ENCODE measurements at places on chromosomes 11 and 22. TPM values are rescaled to one million over a fixed set of nuclear protein-coding genes. Genes with fewer than 3 reads are reported as not detected.

KCNQ1 gene
- total RNA-seq = 3.6 TPM

- H3K27ac ChIP-seq = no peak overlapping the region
- no peaks in the 10 kb centered on the region for H3K27me3 ChIP-seq
- no peak for DNase-seq
- H3K4me1 ChIP-seq = peaks cover 8% of the 10 kb centered on the region
- H3K4me3 ChIP-seq = no peak overlapping the region
Measured at GRCh38 chr11:123578778-123579481, 75.5 kb downstream of the SCN3B start.

USP28 gene
- 30.2 TPM for total RNA-seq

GRCh38 chr11:65856689-65857499 lies 1.1 kb downstream of the CFL1 start:
- H3K4me3 ChIP-seq = peak overlapping the region; percentile 85
- peak; percentile 84 for DNase-seq
- H3K36me3 ChIP-seq = no peaks in the 10 kb centered on the region
- peak overlapping the region; percentile 97 for H3K27ac ChIP-seq
- no peaks in the 10 kb centered on the region for H3K27me3 ChIP-seq

CARD18 gene
- not detected for total RNA-seq

TMPRSS5 gene
- 11.3 TPM for total RNA-seq

- H3K27ac ChIP-seq = peak overlapping the region; percentile 40
- H3K36me3 ChIP-seq = no peaks in the 10 kb centered on the region
- H3K4me1 ChIP-seq = no peaks in the 10 kb centered on the region
- peak; percentile 73 for DNase-seq
Measured at GRCh38 chr22:23402275-23403151, 177.6 kb downstream of the IGLL1 start.

IL17REL gene
- not detected for total RNA-seq

OR52N2 gene
- total RNA-seq = not detected

DDTL gene
- total RNA-seq = not detected

DNA sequence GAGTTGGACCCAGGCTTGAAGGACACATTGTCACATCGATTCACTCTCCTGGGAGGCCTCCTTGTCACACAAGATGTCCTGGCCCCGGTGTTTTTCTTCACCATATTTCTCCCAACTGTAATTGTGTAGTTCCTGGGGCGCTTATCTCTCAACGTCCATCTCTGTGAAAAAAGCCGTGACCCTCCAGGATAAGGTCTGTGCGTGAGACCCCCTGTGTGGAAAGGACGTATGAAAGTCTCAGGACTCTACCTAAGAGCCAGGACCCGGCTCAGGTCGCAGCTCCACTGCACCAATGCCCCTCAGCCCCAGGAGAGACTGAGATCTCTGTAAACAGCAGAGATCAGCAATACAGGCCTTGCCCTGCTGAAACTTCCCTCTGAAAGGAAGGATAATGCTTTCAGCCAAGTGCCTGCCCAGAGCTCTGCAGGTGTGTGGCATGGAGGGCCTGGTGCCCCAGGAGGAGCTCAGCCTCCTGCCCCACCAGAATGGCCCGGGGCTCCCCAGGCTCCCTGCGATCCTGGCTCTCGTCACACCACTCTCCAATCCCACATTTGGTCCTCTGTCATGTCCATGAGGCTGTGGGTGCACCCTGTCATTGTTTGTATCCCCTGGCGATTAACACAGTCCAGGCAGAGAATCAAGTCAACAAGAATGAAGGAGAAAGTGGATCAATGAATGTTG lies 119.2 kb upstream of the TMEM45B start:
- H3K4me1 ChIP-seq = no peaks in the 10 kb centered on the region
- no peak for DNase-seq
- H3K27ac ChIP-seq = no peak overlapping the region
- H3K36me3 ChIP-seq = no peaks in the 10 kb centered on the region
- H3K27me3 ChIP-seq = no peaks in the 10 kb centered on the region

DNA sequence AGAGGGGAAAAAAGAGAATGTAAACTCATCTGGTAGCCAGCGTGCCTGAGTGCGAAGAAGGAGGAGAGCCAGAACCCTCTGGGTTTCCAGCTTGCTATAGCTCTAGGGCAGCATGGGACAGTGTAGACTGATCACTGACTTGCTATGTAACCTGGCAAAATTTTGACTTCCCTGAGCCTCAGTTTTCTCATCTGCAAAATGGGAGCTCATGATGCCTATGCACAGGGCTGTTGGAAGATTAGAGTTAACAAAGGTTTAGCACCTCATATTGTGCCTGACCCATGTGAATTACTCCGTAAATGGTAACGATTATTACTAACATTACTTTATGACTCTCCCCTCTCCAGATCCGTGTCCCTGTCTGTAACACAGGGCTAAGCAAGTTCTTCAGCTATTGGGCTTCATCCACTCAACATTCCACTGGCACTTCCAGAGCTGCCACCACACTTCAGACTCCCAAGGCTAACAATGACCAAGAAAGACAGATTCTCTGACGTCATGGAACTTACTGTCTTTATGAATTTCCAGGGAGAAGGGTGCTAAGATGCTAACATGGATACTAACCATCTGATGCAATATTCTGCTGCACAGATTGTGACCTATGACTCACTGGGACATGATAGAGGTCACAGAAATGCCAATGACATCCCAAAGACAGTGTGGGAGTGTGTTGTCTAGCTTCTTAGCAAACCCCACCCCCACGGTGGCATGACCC lies 195.2 kb downstream of the TRIM29 start:
- no peaks in the 10 kb centered on the region for H3K27me3 ChIP-seq
- no peaks in the 10 kb centered on the region for H3K36me3 ChIP-seq
- DNase-seq = no peak
- no peaks in the 10 kb centered on the region for H3K4me1 ChIP-seq
- H3K27ac ChIP-seq = no peak overlapping the region

- no peak overlapping the region for H3K27ac ChIP-seq
- H3K4me1 ChIP-seq = no peaks in the 10 kb centered on the region
- no peaks in the 10 kb centered on the region for H3K36me3 ChIP-seq
- no peaks in the 10 kb centered on the region for H3K27me3 ChIP-seq
Measured at GRCh38 chr22:17938484-17938924, 85.9 kb downstream of the MICAL3 start.

- no peak overlapping the region for H3K4me3 ChIP-seq
- DNase-seq = no peak
- H3K27ac ChIP-seq = no peak overlapping the region
- no peaks in the 10 kb centered on the region for H3K36me3 ChIP-seq
Measured at GRCh38 chr22:43498856-43499253, 87.0 kb downstream of the MPPED1 start.
